ENCODE measurements at places on chromosomes 5 and 9.

DNA sequence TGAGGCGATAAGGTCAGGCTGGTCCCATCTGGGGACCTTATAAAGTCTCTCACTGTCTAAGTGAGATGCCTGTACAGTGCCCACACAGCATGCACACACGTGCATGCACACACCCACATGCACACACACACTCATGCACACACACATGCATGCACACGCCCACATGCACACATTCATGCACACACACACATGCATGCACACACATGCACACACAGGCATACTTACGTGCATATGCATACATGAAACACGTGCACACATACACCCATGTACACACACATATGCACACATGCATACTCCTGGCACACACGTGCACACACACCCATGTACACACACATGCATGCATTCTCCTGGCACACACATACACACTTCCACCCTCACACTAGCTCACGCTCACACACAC lies 12.2 kb downstream of the COL23A1 start:
- DNase-seq: no peak

- no peak for DNase-seq
These were observed 156.7 kb downstream of the EBF1 start for GRCh38 chr5:158943057-158943456.

DNA sequence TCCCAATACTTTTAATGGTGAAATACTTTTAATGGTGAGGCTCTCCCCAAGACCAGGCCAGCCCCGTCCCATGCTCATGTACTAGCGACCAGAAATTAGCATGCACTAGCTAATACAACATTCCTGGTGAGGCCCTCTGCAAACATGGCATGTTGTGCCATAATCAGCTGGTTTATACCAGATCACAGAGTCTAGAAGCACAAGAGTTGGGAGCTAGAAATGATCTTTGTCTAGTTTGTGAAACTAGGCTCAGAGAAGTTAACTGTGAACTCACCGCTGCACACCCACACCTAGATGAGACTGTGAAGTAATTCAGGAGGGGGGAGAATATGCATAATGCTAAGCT lies 37.4 kb downstream of the MTMR12 start:
- no peak for DNase-seq

DNA sequence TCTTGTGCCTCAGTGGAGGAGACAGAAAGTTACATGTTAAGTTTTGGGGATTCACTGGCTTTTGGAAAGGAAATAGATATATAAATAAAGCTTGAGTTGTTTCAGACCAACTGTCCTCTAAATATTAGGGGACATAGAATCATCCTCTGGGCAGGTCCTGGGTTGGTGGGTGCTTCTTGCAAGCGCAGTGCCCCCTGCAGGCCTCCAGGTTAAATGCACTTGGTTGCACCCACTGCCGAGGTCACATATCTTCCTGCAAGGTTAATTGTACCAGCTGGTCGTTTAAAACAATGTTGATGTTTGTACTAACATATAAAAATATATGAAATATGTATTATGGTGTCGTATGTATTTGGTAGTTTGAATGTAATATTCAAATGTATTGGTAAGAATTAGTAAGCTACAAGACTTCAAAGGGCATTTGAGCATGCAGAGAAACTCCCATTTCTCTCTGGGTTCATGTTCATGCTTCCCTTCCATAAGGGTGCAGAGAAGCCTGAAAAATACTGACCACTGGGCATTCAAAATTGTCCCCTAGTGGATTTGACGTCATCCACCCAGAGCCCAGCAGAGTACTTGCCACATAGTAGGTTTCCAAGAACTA lies 87.0 kb downstream of the ZNF618 start:
- DNase-seq: peak; percentile 80

DNA sequence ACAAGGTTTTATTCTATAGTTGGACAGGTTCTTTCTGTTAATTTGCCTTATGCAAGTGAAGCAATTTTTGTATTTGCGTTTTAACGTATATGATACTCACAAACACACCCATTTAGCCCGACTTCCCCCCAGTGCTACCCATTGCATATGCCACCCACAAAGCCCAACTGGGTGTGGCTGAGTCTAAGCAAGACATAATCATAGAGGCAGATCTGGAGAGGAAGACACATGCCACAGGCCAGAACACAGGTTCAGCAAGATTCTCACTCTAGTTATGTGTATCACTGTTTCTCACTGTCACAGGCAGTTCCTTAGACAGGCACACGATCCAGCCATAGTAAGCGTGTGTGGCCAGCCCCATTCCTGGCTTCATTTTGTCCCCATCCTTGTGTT lies 29.0 kb upstream of the PUM3 start:
- no peak for DNase-seq

DNA sequence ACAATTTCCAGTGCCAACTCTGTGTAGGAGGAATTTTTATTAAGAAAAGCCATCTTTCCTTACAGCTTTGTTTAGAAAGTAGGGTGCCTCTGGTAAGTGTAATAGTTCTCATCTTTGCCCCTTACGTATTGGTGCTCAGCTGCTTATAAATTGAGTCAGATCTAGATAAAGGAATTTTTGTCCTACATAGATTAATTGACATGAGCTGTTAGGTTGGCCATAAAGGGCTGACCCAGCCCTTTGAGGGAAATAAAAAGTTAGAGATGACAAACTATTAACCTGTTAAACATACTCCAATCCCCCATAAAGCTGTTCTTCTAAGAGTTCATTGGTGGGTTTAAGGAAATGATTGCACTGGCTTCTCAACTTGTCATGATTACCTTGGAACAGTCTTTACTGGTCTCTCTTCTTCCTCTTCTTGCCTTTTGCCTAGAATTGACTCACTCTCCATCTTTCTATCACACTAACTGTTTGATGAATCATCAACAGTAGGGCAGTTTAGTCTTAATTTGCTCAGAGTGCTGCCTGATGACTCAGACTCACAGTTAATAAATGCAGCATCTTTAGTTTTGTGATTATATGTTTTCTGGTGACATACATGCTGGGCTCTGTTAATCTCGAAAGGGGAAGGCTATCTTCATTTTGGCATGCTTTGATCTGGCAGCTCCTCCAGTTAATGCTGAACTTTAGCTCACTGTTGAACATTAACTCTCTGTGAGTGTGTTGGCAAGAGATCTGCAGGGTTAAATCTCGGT lies 51.7 kb downstream of the ARHGAP26 start:
- no peak for DNase-seq

DNA sequence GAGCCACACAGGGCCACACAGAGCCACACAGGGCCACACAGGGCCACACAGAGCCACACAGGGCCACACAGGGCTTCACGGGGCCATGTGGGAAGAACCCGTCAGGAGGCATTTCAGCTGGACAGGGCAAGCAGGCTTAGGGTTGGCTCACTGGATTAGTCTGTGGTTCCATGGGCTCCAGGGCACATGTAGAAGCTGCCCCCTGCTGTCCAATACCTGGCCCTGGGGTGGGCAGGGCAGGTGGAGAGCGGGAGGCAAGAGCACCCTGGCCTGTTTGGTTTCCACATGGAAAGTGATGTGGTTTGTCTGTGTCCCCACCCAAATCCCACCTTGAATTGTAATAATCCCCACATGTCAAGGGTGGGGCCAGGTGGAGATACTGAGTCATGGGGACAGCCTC lies 16.4 kb upstream of the LPCAT1 start:
- peak; percentile 50 for DNase-seq

- DNase-seq: no peak
These were observed 435.9 kb downstream of the SLCO4C1 start for GRCh38 chr5:101860145-101860544.

- no peak for DNase-seq
These were observed 196.2 kb upstream of the RAI14 start for GRCh38 chr5:34459908-34460307.

GRCh38 chr5:148084269-148084668 lies 20.5 kb downstream of the SPINK5 start:
- no peak for DNase-seq

All from D341Med (cell line).